Nephron progenitor cell (in vitro differentiated cells): ENCODE measurements at places on chromosomes 16 and 17.
A peak's percentile ranks its signal among the peaks of the same experiment; 100 is the strongest.

DNA sequence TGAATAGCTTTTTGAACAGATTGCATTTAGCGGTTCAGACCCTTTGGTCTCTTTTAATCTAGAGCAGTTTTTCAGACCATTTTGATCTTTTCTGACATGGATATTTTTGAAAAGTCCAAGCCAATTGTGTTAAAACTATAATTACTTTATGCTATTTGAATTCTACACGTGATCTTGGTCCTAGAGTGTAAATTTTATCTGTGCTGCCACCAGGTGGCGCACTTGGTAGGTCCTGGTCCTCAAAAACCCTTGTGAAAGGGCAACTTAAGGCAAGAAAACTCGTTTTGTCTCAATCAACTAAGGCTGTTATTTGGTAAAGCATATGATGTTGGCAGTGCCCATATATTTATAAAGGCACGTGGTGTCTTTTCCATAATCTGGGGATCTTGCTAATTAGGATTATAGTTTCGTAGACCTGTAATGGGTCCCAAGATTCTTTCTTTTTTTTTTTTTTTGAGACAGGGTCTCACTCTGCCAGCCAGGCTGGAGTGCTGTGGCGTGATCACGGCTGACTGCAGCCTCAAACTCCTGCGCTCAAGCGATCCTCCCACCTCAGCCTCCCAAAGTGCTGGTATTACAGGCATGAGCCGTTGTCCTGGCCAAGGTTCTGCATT, 43.9 kb upstream of the TEX2 start:
- peaks cover 4% of the 10 kb centered on the region for H3K27me3 ChIP-seq
- peaks cover 5% of the 10 kb centered on the region for H3K4me1 ChIP-seq
- H3K36me3 ChIP-seq = no peaks in the 10 kb centered on the region
- H3K27ac ChIP-seq = no peak overlapping the region
- H3K4me3 ChIP-seq = no peak overlapping the region

DNA sequence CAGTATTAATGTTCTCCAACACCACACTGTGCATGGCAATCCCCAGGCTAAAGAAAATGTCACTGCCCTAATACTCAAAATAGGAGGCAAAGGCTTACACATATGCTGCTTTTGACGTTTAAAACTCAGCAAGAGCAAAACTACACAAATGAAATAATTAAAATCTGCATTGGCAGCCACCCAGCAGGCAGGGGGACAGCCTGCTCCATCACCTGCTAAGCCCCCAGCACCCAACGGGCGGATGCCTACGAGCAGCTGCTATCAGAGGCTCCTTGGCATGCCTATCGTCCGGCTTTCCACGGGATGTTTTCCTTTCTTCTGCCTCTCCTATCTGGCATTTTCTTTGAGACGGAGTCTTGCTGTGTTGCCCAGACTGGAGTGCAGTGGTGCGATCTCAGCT, 337.5 kb downstream of the SOX9 start:
- H3K27ac ChIP-seq = no peak overlapping the region
- DNase-seq = no peak
- H3K27me3 ChIP-seq = peaks cover 25% of the 10 kb centered on the region
- H3K4me3 ChIP-seq = no peak overlapping the region
- peaks cover 4% of the 10 kb centered on the region for H3K4me1 ChIP-seq

DNA sequence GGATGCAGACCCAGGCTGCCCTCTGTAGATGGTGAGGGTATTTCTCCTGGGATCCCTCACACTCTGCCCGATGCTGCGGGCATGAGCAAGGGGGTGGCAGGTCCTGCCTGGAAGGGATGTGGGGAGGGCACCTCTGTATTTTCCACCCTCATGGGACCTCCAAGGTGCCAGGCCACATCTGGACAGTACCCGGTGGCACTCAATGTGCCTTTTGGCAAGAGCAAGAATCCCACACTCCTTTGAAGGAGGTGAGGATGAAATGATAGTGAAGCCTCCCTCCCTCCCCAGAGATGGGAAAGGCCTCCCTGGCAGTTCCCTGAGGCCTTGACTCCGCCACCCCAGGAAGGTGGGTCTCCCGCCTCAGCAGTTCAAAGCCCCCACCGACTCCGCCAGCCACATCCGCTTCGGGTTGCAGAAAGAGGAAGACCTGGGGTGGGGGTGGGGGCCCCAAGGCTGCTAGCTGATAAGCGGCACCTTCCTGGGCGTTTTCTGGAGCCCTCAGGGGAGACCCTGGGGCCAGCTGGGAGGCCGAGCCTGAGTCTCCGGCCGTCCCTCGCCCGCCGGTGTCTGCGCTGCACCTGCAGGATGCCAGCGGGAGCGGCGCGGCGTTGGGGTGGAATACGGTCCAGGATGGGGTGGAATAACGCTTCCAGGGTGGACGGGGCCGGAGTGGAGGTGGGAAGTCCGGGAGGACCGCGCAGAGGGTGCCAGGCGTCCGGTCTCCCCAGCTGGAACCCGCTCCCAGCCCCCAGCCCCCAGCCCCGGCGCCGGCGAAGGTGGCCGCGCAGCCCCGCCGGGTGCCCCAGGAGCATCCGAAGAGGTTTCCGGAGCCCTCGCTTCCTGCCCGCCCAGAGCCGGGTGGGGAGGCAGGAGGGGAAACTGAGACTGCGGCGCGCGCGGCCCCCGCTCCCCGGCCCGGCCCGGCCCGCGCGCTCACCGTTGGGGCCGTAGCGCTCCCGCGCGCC, 718 bp downstream of the ATP2A3 start:
- DNase-seq = no peak
- no peaks in the 10 kb centered on the region for H3K36me3 ChIP-seq
- peaks cover 84% of the 10 kb centered on the region for H3K27me3 ChIP-seq

DNA sequence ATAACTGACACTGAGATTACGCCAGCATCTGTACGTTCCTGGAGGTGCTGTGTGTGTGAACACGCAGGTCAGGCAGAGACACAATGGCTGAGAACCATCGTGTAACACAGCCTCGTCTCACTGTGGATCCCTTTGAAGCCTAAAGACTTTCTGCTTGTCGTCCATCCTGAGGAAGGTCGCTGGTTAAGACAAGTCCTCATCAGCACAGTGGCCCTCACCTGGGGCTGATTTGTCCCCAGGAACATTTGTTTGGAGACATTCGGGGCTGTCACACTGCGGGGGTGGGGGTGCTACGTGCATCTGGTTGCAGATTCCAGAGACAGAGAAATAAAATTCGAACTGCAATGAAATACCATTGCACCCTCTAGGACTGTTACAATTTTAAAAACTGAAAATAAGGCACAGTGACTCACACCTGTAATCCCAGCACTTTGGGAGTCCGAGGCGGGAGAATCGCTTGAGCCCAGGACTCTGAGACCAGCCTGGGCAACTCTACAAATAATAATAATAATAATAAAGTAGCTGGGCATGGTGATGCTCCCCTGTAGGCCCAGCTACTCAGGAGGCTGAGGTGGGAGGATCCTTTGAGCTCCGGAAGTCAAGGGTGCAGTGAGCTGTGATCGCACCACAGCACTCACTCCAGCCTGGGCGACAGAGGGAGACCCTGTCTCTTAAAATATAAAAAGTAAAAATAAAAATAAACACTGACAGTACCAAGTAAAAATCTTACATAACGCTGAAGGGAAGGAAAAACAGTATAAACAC, 112.0 kb upstream of the METRNL start:
- H3K27me3 ChIP-seq = peaks cover 4% of the 10 kb centered on the region
- peaks cover 20% of the 10 kb centered on the region for H3K4me1 ChIP-seq
- no peak for DNase-seq
- peaks cover 6% of the 10 kb centered on the region for H3K36me3 ChIP-seq
- H3K27ac ChIP-seq = no peak overlapping the region
- no peak overlapping the region for H3K4me3 ChIP-seq

- H3K27ac ChIP-seq = no peak overlapping the region
- no peaks in the 10 kb centered on the region for H3K36me3 ChIP-seq
- H3K4me1 ChIP-seq = peaks cover 5% of the 10 kb centered on the region
- H3K27me3 ChIP-seq = peaks cover 20% of the 10 kb centered on the region
- DNase-seq = no peak
- no peak overlapping the region for H3K4me3 ChIP-seq
Measured at GRCh38 chr17:74465378-74466110, 890 bp upstream of the CD300A start.

- H3K4me3 ChIP-seq = no peak overlapping the region
- DNase-seq = no peak
- H3K27me3 ChIP-seq = no peaks in the 10 kb centered on the region
- no peak overlapping the region for H3K27ac ChIP-seq
- peaks cover 14% of the 10 kb centered on the region for H3K4me1 ChIP-seq
- H3K36me3 ChIP-seq = peaks cover 30% of the 10 kb centered on the region
Measured at GRCh38 chr17:43175213-43176118, 4.5 kb downstream of the NBR1 start.

DNA sequence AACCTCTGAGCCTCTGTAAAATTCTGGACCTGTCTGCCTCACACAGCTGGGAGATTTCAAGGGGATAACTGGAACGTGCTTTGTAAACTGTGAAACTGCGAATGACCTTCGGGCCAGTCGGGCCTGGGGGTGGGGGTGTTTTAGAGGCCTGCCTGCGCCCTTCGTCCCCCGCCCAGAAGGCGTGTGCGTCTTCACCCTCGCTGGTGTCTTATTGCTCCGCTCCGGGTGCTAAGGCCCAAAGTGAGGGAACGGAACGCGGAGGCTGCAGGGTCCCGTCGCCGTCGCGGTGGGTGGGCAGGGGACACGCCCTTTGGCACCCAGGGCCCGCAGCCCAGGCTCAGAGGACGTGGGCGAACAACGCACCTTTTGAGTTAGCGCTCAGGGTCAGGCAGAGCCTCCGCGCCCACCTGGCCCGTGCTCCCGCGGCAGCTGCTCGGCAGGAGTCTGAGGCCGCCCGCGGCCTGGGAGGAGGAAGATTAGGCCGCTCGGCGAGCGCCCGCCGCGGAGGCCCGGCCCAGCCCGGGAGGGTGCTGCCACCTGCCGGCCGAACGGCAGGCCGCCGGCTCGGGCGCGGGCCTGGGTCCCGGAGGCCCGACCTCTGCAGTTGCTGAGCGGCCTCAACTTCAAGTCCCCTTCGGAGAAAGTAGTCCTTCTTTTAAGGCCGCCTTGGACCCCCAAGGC, 29.7 kb downstream of the DCAKD start:
- no peak overlapping the region for H3K27ac ChIP-seq
- peaks cover 37% of the 10 kb centered on the region for H3K27me3 ChIP-seq
- H3K4me1 ChIP-seq = peaks cover 38% of the 10 kb centered on the region
- H3K4me3 ChIP-seq = peak overlapping the region; percentile 72
- peaks cover 17% of the 10 kb centered on the region for H3K36me3 ChIP-seq

DNA sequence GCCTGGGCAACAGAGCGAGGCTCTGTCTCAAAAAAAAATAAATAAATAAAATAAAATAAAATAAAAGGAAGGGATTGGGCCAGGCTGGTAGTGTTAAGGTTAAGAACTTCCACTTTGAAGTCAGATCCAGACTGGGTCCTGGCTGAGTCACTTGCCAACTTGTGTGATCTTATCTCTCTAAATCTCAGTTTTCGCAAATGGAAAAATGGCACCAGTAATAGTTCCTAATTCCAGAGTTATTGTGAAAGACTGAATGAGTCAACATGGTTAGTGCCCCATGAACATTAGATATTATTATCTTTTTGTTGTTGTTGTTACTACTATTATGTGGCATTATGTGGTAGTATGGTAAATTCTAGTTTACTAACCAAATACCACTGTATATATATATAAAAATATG, 188.0 kb upstream of the AXIN2 start:
- no peaks in the 10 kb centered on the region for H3K27me3 ChIP-seq
- H3K4me1 ChIP-seq = peaks cover 23% of the 10 kb centered on the region
- DNase-seq = no peak
- H3K4me3 ChIP-seq = no peak overlapping the region
- no peaks in the 10 kb centered on the region for H3K36me3 ChIP-seq
- H3K27ac ChIP-seq = no peak overlapping the region

GRCh38 chr16:11824362-11824761, 27.0 kb downstream of the RSL1D1 start:
- no peak overlapping the region for H3K27ac ChIP-seq
- H3K36me3 ChIP-seq = no peaks in the 10 kb centered on the region
- no peak for DNase-seq
- H3K27me3 ChIP-seq = peaks cover 13% of the 10 kb centered on the region
- H3K4me3 ChIP-seq = no peak overlapping the region

DNA sequence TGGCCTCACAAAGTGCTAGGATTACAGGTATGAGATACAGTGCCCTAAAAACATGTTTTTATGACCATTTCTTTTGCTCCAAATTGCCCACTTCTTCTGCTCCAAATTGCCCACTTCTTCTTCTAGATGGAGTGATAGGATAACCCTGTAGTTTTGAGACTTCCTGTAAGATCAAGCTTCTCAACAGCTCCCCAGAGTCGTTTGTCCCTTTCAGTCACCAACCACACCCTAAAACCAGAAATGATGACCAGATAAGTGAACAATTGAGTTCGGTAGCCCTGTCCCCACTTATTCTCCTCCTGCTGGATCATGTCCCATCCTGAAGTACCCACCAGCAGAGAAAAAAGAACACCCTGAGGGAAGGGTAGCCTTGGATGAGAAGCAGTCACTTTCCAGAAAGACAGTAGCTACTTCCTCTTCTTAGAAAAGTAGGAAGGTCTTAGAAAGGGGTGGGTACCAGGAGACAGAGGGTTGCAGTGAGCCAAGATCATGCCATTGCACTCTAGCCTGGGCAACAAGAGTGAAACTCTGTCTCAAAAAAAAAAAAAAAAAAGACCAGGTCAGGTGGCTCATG, 2.5 kb downstream of the ODAD4 start:
- H3K27ac ChIP-seq = no peak overlapping the region
- H3K4me1 ChIP-seq = peaks cover 33% of the 10 kb centered on the region
- no peak for DNase-seq
- H3K4me3 ChIP-seq = peak overlapping the region; percentile 16

DNA sequence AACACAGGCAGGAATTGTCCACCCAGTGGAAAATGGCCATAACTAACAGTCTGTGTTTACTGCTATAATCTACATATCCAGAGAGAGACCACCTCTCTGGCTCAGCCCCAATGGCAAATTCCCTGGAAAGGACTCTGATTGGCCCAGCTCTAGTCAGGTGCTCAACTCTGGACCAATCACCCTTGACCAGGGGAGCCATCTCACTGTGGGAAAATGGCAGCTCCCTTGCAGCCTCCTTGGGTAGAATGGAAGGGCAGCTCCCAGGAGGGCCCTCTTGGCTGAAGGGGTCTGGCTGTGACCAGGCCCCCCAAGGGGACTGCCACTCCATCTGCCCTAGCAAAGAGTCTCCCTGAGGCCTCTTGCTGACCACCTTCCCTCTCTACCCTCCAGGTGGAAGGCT, 3.1 kb downstream of the ALOX15B start:
- no peaks in the 10 kb centered on the region for H3K36me3 ChIP-seq
- H3K27ac ChIP-seq = no peak overlapping the region
- peaks cover 5% of the 10 kb centered on the region for H3K4me1 ChIP-seq
- no peak for DNase-seq
- H3K4me3 ChIP-seq = no peak overlapping the region

- H3K4me1 ChIP-seq = peaks cover 37% of the 10 kb centered on the region
- peak within 1 kb of the TSS; percentile 94 for H3K4me3 ChIP-seq
- peak; percentile 97 for DNase-seq
- H3K27ac ChIP-seq = peak within 1 kb of the TSS; percentile 98
Measured at GRCh38 chr16:87316923-87317749, at the start of gene C16orf95. C16orf95 (minus strand) TSS chr16:87317392; CDS start chr16:87317242, 150 bp downstream.

- DNase-seq = no peak
- no peaks in the 10 kb centered on the region for H3K36me3 ChIP-seq
- peaks cover 7% of the 10 kb centered on the region for H3K27me3 ChIP-seq
- H3K4me3 ChIP-seq = no peak overlapping the region
Measured at GRCh38 chr17:72433797-72434196, 313.0 kb downstream of the SOX9 start.

- no peaks in the 10 kb centered on the region for H3K4me1 ChIP-seq
- DNase-seq = no peak
- H3K36me3 ChIP-seq = no peaks in the 10 kb centered on the region
- H3K4me3 ChIP-seq = no peak overlapping the region
- no peak overlapping the region for H3K27ac ChIP-seq
- peaks cover 29% of the 10 kb centered on the region for H3K27me3 ChIP-seq
Measured at GRCh38 chr17:10233161-10233560, 34.8 kb upstream of the GAS7 start.
